ENCODE measurements at places on chromosomes 7 and 10.

DNA sequence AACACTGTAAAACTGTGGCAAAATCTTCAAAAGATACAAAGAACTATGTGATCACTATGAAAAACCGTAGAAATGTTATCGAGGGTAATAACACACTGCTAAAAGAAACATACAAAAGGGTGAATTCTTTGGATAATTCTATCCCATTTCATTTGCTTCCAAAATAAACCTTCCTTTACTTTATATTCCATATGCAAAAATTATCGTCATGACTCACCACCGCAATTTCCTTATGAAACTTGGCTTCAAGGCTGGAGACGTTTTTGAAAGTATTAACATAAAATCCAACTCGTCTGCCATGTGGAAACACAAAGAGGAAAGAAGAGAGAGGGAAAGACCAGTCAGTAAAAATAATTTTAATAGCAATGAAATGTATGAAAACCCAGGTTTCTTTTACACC, 165.2 kb downstream of the AMPH start:
- no peak for DNase-seq

- DNase-seq: no peak
These were observed 1.7 kb downstream of the RHOBTB1 start for GRCh38 chr10:60942134-60942787.

DNA sequence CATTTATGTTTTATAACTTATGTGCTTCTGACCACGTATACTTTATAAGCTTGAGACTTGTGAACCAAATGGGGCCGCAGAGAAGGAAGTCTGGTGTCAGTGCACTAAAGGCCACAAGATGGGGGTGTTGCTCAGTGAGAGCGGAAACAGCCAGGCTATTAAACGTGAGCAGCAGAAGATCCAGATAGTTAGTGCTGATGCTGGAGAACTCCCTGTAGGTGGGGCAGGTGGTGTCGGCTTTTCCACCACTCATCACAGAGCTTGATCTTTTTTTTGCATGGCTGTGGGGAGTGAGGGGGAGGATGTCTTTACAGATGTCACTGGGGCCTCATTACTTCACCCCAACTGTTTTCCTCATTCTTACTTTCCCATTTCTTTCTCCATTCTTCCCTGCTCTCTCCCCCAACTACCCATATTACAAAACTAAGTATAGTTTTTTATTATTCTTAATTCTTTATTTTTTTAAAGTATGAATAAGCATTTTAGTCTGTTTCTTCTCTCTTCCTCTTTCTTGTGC, 34.7 kb downstream of the ACADSB start:
- peak; percentile 48 for DNase-seq

DNA sequence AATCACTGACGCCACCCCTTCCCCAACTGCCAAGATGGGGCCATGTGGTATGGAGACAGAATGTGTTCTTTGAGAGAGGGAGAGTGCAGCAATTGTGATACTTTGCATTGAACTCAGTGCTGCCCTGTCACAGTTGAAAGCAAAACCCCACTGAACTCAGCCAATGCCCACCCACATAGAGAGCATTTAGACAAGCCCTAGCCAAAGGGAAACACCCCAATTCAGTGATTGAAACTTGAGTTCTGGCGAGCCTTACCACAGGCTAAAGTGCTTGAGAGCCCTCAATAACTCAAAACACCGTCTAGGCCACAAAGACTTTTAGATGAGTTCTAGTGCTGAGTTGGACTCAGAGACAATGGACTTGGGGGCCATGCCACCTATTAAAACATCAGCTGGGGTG, 751.9 kb upstream of the POT1 start:
- DNase-seq: no peak

Measured in CD4-positive, alpha-beta T cell treated with Interleukin-21 for 1 hour (primary cell).